ENCODE measurements at places on chromosomes 2 and 18.

- no peak for DNase-seq
These were observed 222.6 kb upstream of the CHAC2 start for GRCh38 chr2:53544871-53545558.

- no peak for DNase-seq
These were observed 54.8 kb downstream of the NTSR2 start for GRCh38 chr2:11615209-11615608.

GRCh38 chr2:150586858-150587257 lies 99.4 kb upstream of the RND3 start:
- no peak for DNase-seq

DNA sequence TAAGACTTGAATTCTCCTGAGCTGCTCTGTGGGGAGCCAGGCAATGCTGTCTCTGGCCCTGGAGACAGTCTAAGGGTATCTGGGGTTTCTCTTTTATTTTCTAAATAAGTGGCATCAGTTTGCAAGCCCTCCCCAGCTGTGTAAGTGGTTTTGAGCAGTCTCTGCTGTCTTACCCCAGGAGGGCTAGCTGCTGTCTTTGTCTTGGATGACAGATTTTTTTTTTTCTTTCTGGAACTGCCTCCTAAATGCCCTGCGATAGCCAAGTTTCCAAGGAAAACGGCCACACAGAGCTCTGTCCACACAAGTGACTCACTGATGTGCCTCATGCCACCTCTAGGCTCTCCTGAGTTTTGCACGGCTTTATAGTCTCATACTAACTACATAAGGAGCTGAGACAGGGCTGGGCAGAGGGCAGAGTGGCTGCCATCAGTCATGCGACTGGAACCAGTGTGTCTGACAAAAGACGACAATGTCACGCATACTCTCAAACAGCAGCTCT lies 37.2 kb upstream of the THOC1 start:
- DNase-seq: no peak

GRCh38 chr18:41134426-41134825 lies 820.6 kb upstream of the PIK3C3 start:
- DNase-seq: no peak

DNA sequence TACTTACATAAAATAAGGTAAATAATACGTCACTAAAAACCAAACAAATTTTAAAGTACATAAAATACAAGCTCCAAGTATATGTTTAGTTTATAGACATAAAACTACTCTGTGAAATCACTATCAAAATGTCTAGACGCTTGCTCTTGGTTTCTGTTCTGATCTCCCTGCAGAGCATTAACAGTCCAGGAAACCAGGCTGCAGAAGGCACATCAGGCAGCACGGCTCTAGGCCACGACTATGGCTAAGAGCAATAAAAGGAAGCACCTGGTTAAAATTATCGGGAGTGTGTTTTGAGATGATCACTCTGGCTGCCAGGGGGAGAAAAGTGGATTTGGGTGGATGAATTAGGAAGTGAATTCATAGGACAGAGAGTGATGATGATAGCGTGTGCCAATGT lies 196.0 kb upstream of the SPHKAP start:
- no peak for DNase-seq

All from GM12865 (cell line).